ENCODE measurements at places on chromosomes 6 and 20.
A peak's percentile ranks its signal among the peaks of the same experiment; 100 is the strongest.

DNA sequence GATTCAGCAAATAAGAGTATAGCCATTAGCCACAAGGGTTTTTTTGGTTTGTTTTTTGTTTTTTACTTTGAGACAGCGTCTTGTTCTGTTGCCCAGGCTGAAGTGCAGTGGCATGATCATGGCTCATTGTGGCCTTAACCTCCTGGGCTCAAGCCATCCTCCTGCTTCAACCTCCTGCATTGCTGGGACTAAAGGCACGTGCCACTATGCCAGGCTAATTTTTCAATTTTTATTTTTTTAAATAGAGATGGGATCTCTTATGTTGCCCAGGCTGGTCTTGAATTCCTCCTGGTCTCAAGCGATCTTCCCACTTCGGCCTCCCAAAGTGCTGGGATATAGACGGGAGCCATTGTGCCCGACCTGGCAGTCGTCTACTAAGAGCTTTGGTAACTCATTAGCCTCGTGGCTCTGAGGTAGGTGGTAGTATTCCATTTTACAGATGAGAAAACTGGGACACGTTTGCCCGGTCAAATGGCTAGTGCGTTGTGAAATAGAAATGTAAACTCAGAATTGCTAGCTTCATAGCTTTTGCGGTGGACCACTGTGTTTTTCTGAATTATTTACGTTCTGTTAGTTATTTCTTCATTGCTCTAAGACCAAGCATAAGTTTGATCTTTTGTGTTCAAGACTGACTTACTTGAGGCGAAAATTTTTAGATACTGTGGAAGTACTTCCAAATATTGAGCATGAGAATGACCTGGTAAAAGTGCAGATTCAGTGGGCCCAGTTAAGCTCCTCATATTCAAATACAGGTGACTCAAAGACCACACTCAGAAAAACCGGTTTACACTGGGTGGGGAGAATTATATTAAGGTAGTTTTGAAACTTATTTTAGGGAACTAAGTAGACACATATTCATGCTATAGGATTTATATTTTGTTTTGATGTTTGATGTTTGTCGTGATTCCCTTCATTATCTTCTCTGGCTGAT is 2.1 kb downstream of the PANK2 start:
- DNase-seq = no peak

GRCh38 chr6:135149376-135149775 is 31.7 kb upstream of the MYB start:
- no peak for DNase-seq

DNA sequence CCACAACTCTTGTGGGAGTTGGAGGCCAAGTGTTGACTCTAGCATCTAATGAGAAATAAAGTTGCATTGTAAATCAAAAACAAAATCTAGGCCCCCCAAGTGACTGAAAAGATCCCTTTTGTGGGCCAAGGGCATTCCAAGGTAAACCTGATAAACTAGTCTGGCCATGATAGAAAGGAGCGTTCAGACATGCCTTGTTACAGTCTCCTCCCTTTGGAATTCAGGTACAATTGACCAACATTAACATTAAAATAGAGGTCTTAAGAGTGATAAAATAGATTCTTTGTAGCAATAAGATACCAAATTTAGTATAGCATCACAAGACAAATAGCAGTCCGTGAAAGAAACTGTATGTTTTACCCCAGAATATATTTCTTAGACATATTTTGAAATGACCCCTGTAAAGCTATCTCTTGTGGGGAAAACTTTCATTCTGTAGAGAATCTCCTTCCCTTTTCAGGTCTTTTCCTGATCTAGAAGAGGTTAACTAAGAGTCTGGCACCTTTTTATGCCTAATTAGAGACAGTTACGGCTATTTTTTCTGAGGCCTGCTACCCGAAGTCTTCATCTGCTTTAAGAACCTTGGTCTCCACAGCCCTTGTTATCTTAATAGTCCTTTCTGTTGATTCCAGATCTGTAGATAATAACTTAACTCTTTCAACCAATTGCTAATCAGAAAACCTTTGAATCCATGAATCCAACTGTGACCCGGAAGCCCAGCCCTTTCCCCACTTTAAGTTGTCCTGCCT is 495.4 kb upstream of the MMS22L start:
- DNase-seq = no peak

DNA sequence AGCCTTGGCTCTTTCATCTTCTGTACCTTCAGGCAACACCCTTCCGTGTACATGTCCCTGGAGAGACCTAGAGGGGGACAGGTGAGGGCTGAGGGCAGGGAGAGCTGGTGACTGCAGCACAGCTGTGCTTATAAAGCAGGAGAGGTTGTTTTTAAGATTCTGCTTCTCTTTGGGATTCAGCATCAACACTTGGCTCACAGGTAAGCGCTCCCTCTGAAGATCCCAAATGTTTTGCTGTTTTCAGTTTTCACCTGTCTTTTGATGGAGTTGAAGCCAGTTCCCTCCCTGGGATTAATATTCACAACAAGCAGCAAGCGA is 19.4 kb upstream of the TRAF3IP2 start:
- DNase-seq = no peak

DNA sequence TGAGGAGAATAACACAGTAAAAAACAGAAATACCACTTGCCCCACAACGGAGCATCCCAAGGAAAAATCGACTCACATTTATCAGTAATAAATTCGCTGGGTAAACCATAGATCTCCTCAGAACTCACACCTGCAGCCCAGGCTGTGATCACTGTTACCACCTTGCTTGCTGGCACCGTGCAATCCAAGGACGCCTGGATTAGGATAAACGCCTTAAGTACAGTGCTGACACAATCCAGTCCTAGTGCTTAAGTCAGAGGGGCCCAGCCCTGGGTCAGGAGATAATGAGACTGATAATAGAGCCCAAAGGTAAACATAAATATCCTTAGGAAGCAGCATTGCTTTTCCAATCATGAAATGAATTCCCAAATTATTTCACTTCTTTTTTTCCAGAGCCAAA is 62.5 kb downstream of the EPB41L2 start:
- no peak for DNase-seq

GRCh38 chr20:62657956-62658355 is 15.7 kb downstream of the SLCO4A1 start:
- no peak for DNase-seq

DNA sequence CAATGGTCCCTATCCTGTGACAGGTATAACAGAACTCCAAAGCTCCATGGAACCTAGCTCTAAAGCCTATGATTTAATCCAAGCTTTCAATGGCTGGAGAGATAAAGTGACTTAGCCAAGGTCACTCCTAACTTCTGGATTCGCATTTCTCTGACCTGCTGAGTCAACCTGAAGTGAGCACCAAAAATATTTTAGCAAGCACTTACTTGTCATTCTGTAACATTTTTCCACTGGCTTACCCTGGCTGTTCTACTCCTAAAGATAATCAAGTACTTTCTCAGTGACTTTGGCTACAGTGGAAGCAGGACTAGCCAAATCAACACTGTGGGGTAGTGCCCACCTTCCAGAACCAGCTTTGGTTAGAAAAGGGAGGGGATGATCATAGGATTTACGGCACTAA is 188.3 kb downstream of the OGFRL1 start:
- no peak for DNase-seq

- no peak for DNase-seq
These were observed 8.5 kb downstream of the NDUFAF4 start for GRCh38 chr6:96889146-96889545.

DNA sequence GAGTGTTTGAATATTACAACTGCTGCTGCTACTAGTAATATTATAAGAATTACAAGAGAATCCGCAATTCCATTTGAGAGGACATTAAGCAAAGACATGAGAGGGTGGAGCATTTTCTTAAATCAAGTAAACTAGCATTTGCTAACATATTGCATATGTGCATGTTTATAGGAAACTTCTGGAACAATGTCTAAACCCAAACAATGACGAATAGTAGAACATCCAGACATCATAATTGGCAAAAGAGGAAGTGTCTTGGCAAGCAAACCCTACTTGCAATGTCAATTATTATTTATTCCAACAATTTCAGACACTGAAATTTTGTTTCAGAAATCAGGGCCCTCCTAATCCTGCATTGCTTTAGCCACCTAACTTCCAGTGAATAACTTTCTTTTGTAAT is 1155.3 kb upstream of the GJE1 start:
- no peak for DNase-seq

DNA sequence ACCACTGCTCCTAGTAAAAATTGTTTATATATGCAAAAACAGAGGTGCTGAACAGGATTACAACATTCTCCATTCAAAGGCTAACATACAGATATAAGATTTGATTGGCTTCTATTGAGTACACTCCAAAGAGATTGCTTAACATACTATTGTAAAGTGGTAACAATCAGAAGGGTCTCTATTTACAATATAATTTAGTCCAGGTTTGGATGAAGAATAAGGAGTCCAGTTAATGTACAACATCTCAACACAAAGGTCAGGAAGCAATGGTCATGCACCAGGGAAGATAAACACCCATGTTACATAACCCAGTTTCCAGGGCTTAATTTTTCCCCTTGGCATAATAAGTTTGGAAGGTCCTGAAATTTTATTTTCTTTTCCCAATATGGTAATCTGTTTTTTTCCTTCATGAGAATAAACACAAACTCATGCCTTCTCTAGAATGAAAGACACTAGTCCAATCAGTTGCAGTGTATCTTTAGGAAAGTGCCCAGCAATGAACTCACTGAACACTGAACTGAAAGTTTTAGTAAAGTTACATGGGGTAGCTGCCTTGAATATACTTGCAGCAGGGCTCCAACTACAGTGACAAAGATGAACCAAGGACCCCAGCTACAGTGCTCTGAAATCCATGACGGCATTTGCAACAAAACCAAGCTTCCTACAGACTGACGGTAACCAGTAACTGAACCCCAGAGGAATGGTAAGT is 255.3 kb upstream of the GJE1 start:
- no peak for DNase-seq

- DNase-seq = no peak
These were observed 20.6 kb downstream of the LOC128125822 start for GRCh38 chr6:63592886-63593285.

DNA sequence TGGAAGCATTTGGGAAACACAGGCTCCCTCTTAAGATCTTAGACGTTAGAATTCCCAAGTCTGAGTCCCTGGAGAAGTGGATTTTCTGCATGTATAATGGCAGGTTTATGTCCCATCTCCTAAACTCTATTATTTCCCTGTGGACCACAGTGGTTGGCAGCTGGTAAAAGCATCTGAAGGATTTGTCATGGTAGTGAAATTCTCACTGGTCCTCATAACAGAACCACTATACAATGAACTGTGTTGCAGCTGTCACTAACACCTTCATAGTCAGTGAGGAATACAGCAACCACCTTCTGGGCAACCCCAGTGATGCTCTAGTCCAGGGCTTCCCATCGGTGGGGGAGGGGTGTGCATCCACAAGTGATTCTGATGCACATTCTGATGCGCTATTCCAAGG is 396.9 kb downstream of the ZFAND3 start:
- DNase-seq = no peak

- no peak for DNase-seq
These were observed 37.6 kb downstream of the HTR1B start for GRCh38 chr6:77425671-77426070.

GRCh38 chr20:23643659-23644058 is 5.9 kb upstream of the CST3 start:
- no peak for DNase-seq

- DNase-seq = peak; percentile 77
These were observed 16.2 kb upstream of the UBR2 start for GRCh38 chr6:42547407-42548329.

DNA sequence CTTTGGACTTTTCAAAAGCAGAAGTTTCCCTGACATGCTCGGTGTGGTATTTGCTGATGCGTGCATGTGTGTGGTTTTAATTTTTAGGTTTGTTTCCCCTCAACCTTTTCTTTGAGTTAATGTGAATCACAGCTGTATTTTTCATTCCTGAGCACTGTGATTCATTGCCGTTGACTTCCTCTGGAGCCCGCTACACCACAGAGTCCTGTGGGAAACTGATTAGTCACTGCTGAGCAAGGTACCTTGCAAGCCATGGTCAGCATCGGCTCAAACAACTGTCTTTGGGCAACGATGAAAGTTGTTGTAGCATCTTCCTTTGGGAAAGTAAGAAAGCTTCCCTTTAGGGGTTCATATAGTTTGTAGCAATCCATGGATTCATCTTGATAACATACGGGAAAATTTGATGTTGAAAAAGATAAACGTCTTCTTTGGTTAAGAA is 57.5 kb downstream of the RIN2 start:
- DNase-seq = no peak

GRCh38 chr20:38748861-38749149 is 545 bp downstream of the ACTR5 start:
- DNase-seq = peak; percentile 33

Measured in stimulated activated CD4-positive, alpha-beta T cell treated with anti-CD3 and anti-CD28 coated beads, Interleukin-12 subunit alpha, Interleukin-12 subunit beta, amount 100 ng/mL, for 24 hours (primary cell).